ENCODE measurements at places on chromosomes 12 and 14.

DNA sequence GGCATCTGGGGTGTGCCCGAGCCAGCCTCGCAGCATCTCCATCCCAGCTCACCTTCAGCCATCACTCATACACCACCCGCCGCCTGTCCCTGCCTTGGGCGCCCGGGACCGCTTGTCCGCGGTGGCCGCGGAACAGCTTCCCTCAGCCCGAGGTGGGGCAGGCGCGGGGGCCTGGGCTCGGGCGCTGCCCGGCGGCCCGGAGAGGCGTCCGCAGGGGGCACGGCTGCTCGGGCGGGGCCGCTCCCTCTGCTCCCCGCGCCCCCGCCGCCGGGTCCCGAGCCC, 430 bp downstream of the SLC41A2 start:
- DNase-seq: peak; percentile 14

DNA sequence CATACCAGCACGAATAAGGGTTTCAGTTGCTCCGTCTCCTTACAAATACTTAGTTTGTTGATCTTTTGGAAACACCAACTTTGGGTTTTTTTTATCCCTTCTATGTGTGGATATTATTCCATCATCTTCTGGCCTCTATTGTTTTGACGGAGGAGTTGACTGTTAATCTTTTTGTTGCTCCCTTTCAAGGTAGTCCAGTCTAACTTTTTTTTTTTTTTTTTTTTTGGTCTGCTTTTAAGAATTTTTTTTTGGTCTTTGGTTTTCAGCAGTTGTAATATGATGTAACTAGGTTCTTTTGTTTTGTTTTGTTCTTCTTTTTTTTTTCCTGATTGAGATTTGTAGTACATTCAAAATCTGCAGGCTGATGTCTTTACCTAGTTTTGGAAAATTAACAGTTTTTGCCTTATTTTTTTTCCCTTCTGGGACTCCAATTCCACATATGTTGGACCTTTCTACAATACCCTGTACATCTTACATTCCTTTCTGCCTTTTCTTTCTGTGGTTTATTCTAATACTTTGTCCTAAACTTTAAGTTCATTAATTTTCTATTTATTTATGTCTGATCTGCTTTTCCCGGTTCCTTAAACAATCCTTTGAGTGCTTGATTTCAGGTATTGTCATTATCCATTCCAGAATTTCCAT, 54.9 kb downstream of the DNAH10 start:
- no peak for DNase-seq

- DNase-seq: no peak
Observed at GRCh38 chr14:105144666-105145380, 23.8 kb downstream of the JAG2 start.

DNA sequence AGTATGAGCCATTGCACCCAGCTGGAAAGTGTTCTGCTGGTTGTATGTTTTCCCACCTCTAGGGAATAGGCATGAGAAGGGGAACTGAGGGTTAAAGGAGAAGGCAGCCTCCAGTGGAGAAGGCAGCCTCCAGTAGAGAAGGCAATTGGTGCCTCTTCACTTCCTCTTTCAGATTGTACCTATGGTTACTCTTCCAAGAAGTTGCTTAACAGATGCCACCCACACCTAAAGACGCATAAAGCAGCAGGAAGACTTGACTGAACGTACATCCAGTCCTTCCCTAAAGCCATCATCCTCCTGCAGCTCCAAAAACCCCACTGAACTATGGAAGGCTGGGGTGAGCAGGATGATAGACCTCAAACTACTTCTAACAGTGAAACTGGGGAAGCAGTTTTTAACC, 13.1 kb downstream of the DPF3 start:
- no peak for DNase-seq

DNA sequence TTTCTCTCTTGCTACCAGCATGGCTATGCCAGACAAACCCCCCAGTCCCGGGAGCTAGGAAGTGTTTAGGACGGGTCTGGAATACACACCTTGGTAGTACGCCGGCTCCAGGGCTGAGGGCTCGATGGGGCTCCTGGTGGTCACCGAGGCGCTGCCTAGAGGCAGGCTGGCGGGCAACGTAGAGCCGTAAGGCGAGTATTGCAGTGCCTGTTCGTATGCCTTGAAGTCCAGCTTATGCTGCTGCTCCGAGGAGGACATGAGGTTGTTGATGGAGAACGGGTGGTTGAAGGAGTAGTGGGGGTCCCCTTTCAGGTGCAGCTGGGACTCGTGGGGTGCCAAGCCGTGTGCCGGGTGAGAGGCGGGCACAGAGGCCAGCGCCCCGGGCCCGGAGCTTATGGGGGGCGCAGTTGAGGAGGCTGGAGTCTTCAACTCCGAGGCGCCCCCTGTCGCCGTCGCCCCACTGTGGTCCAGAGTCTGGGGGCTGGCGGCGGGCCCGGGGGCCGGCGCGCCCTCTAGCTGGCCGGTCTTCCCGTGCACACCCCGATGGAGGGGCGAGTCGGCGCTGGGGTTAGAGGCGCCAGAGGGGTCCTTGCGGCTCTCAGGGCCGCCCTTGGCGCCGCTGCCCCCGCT, 3.6 kb downstream of the FOXA1 start:
- no peak for DNase-seq

GRCh38 chr14:34713681-34714319, 593 bp downstream of the CFL2 start:
- no peak for DNase-seq

GRCh38 chr12:68200854-68201253, 24.8 kb downstream of the IL26 start:
- no peak for DNase-seq

Data from GM18507 (cell line).